ENCODE measurements at places on chromosomes 1 and 21.

DNA sequence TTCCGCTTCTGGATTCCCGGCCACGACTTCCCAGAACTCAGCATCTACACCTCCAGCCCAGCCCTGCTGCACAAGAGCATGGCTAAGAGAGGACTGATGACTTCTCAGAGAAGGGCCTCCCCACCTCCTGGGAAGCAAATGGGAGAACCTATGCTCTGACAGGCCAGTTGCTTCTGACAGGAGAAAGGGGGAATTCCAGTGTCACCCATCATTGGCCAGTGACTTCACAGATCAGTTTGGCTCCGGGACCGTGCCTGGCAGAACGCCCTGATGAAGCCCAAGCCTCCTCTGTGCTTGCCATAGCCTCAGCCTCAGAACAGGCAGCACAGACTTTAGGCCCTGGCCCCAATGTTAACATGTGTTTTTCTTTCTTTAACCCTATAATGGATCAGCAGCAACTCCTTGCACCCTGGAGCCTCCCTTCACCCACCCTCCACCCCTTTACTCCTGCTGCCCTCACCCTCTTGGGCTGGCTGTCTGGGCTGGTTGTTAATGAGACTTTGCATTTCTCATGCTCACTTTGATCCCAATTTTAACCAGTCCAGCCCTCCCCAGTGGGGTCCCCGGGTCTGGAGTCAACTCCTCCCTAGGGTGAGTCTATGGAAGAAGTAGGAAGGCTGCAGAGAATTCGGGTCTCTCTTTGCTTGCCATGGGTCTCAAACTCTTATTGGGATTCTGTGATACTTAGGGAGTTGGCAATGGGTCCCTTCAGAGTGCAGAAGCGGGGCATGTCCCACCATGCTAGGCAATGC, 42.7 kb upstream of the SLC30A1 start:
- no peak for DNase-seq

DNA sequence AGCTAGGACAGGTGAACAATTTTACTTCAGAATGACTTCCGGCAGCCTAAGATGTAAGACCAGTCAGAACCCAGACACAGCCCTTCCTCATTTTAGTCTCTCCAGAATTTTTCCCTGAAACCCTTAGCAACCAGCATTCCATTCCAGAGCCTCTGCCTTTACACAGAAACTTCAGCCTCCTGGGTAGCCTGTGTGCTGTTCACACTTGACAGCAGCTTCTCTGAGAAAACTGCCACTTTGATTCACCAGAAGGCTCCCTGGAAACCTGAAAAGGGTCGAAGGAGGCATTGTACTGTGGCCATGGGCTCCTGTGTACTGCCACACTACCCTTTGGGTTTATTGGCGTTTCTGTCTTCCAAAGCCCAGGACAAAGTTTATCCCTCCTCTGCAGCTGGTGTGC, 17.4 kb downstream of the HYI start:
- DNase-seq = no peak

- DNase-seq = no peak
Measured at GRCh38 chr1:181179279-181179986, 90.9 kb downstream of the IER5 start.

- no peak for DNase-seq
Measured at GRCh38 chr1:20477348-20478056, 8.5 kb downstream of the CAMK2N1 start.

DNA sequence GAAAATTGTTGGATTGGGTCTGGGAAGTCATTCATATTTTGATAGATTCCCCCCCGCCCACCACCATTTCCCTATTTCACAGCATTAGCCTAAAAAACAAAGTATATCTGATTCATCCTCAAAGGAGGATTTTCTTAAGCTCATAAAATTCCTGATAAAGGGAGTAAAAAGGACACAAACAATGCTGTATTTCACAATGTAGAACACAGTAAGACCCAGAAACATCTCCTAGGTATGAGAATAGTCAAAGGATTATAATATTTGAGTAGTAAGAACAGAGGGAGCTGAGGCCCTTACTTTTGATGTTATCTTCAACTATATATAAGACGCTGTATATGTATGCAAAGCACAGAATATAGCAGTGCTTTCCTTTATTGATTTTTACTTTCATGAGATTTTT, 225.3 kb downstream of the TGFB2 start:
- DNase-seq = no peak

GRCh38 chr1:204960306-204961125, 82.5 kb upstream of the CNTN2 start:
- DNase-seq = no peak

DNA sequence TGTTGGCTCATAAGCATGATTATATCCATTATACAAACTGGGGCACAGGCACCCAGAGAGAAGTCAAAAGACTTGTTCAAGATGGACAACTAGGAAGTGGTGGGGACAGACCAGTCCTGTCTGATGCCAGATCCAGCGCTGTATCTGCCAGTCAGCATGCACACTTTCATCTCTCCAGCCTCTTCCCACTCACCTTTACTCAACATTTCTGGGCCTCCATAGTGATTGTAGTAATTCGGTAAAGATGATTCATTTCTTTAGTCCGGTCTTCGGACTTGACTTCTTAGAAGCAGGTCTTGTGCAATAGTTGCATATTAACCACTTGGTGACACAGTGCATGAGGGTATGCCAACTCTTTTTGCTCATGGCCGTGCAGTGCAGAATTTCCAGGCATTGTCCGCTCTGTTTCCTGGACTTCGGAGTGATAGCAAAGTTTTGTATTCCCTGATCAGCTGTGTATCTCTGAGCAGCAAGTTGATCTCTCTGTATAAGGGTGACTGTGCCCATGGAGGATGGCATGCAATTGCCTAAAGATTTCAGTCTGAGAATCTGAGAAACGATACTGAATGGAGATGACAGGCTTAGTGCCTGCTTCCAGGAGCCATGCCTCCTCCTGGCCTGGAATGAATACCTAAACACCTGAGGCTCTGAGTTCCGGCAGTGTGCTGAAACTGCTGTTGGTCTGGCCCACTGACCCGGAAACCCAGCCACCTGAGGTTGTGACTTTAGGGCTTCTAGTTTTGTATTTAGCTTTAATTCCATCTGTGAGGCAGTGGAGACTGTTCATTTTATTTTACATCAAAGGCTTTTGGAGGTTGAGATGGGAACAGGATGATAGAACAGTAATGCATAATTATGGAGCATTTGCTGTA, 39.0 kb downstream of the GALNT2 start:
- no peak for DNase-seq

- no peak for DNase-seq
Measured at GRCh38 chr1:10498231-10498630, 23.5 kb downstream of the PEX14 start.

DNA sequence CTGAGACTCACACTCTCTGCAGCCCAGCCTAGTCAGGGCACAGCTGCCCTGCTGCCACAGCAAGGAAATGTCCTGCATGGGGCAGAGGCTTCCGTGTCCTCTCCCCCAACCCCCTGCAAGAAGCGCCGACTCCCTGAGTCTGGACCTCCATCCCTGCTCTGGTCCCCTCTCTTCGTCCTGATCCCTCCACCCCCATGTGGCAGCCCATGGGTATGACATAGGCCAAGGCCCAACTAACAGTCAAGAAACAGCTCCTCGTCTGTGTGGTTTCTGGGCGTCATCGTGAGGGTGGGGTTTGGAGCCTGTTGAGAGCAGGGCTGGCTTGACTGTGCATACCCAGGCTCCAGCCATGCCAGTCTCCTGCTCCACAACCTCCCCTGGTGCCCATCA, 19.5 kb downstream of the FAAH start:
- no peak for DNase-seq

- no peak for DNase-seq
Measured at GRCh38 chr1:204821476-204821875, 49.2 kb upstream of the NFASC start.
